ENCODE measurements at places on chromosomes 4 and X.

DNA sequence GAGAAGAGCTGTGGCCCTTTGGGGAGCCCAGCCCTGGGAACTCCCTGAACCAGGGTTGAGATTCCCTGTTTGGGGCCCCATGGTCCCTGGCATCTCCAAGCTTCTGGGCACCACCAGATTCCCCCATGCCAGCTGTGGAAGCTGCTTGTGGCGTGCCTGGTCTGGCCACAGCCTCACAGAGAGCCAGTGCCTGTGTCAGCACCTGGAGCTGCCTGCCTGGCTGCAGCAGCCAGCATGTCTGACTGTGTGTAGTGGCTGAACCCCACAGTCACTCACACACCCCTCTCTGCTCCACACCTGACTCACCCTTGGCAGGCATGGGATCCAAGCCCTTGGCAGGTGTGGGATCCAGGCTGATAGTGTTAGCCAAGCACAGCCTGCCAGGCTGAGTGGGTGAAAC is 97.2 kb upstream of the GALNTL6 start:
- DNase-seq, result no peak
- no peaks in the 10 kb centered on the region for H3K4me1 ChIP-seq
- H3K27ac ChIP-seq, result no peak overlapping the region
- H3K4me3 ChIP-seq, result no peak overlapping the region
- H3K27me3 ChIP-seq, result peaks cover 2% of the 10 kb centered on the region

- H3K27me3 ChIP-seq, result peaks cover 3% of the 10 kb centered on the region
- peak overlapping the region; percentile 68 for H3K27ac ChIP-seq
- DNase-seq, result no peak
- H3K36me3 ChIP-seq, result peaks cover 93% of the 10 kb centered on the region
- peaks cover 15% of the 10 kb centered on the region for H3K4me1 ChIP-seq
These were observed 75.9 kb downstream of the AASDH start for GRCh38 chr4:56311299-56311975.

DNA sequence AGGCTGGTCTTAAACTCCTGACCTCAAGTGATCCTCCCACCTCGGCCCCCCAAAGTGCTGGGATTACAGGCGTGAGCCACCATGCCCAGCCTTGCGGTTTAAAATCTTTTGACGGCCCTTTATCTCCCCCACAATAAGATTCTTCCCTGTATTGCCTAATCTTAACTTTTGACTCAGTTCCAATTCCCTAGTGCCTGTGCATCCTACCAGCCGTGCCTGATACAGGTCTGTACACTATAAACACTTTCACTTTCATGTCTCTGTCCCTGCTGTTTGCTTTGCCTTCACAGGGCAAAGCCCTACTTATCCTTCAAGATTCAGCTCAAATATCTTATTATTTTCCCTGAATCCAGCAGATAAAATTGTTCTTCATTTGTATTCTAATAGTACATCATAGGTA is 74.6 kb downstream of the WDR44 start:
- H3K4me1 ChIP-seq, result peaks cover 16% of the 10 kb centered on the region
- no peaks in the 10 kb centered on the region for H3K27me3 ChIP-seq
- peaks cover 54% of the 10 kb centered on the region for H3K36me3 ChIP-seq
- no peak for DNase-seq

DNA sequence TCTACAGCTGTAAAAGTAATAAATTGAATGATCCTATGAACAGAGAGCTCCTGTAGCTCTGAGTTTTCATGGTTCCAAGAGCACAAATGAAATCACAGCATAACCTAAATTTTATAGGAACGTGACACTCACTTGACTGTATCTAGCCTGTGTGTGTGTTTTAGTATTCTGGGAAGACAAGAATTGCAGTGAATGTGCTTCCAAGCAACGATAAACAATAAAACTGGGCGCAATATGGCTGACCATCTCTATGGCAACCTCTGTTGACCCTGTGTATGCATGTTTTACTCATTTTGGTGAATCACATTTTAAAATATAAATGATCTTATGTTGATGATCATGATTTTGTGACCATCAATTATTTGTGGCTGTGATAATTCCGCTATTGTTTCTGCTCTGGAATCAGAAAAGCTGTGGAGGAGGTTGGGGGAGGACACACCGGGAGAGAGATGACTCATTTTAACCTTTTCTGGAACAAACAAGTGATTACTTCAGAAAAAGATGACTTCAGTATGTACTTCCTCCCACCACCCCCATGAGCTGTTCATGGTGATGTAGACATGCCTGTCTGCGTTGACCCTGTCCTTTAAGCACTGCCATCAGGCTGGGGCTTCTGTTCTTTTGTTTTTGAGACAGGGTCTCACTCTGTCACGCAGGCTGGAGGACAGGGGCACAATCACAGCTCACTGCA is 31.8 kb downstream of the USP11 start:
- H3K4me3 ChIP-seq, result no peak overlapping the region
- H3K27ac ChIP-seq, result no peak overlapping the region
- no peak for DNase-seq
- no peaks in the 10 kb centered on the region for H3K36me3 ChIP-seq
- H3K4me1 ChIP-seq, result peaks cover 8% of the 10 kb centered on the region

GRCh38 chrX:122913764-122914163 is 270.3 kb upstream of the GRIA3 start:
- H3K27me3 ChIP-seq, result no peaks in the 10 kb centered on the region
- peaks cover 7% of the 10 kb centered on the region for H3K36me3 ChIP-seq
- no peaks in the 10 kb centered on the region for H3K4me1 ChIP-seq
- H3K4me3 ChIP-seq, result no peak overlapping the region

GRCh38 chrX:53795576-53795975 is 109.1 kb upstream of the HUWE1 start:
- H3K36me3 ChIP-seq, result no peaks in the 10 kb centered on the region
- DNase-seq, result no peak
- H3K27me3 ChIP-seq, result peaks cover 10% of the 10 kb centered on the region
- H3K27ac ChIP-seq, result no peak overlapping the region
- H3K4me1 ChIP-seq, result no peaks in the 10 kb centered on the region
- no peak overlapping the region for H3K4me3 ChIP-seq

DNA sequence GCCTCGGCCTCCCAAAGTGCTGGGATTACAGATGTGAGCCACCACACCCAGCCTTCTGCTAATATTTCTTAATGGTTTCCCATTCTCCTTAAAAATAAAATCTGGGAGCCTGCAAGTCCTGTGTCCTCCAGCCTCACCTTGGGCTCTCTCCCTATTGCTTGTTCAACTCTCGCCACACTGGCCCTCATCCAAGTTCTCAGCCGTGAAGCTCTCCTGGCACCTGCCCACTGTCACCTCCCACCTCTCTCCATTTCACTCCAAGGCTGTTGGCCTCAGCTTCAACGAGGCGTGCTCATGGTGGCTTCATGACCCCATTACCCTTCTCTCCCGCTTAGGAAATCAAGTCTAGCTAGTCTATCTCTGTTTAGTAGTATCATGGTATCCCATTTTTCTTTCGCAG is 9.5 kb upstream of the ETNPPL start:
- no peak overlapping the region for H3K27ac ChIP-seq
- no peaks in the 10 kb centered on the region for H3K36me3 ChIP-seq
- H3K4me1 ChIP-seq, result no peaks in the 10 kb centered on the region
- H3K27me3 ChIP-seq, result peaks cover 23% of the 10 kb centered on the region
- no peak overlapping the region for H3K4me3 ChIP-seq

GRCh38 chr4:176360446-176360845 is 40.7 kb downstream of the SPCS3 start:
- H3K4me3 ChIP-seq, result no peak overlapping the region
- peaks cover 5% of the 10 kb centered on the region for H3K36me3 ChIP-seq

DNA sequence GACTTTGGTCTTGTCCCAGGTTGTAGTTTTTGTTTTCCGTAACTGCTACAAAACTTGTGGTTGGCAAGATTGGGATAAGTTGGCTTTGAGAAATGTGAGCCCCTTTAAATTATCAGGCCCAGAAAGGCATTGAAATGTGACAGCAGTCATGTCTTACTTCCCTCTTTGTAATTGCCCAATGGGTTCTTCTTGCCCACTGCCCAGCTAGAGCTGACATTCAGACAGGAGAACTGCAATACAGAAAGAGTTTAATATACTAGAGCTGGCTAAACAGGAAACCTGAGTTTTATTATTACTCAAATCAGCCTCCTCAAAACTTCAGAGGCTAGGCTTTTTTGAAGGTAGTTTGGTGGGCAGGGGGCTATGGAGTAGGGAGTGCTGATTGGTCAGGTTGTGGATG is 288.3 kb downstream of the ZNF674 start:
- DNase-seq, result no peak
- peaks cover 3% of the 10 kb centered on the region for H3K27me3 ChIP-seq
- no peak overlapping the region for H3K4me3 ChIP-seq
- no peaks in the 10 kb centered on the region for H3K36me3 ChIP-seq

GRCh38 chr4:123304151-123304964 is 92.2 kb upstream of the SPRY1 start:
- H3K36me3 ChIP-seq, result peaks cover 18% of the 10 kb centered on the region
- H3K27ac ChIP-seq, result peak overlapping the region; percentile 94
- peak overlapping the region; percentile 33 for H3K4me3 ChIP-seq
- DNase-seq, result peak; percentile 28
- peaks cover 37% of the 10 kb centered on the region for H3K4me1 ChIP-seq

DNA sequence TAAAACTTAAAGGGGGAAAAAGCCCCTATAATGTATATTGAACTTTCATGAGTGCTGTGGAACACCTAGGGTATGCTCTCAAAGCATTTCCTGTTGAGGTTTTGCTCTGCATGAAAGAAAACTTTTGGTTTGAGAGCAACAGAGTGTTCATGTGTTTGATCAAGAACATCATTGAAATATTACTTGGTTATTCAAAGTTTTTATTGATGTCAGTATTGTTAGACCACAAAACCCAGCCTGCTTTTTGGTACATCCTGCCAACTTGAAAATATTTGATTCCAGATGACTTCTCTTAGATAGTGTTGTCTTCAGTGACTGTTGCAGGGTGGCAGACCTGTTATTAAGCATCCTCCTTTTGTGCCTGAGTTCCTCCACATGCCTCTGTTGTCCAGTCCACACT is 68.0 kb downstream of the N4BP2 start:
- DNase-seq, result no peak
- H3K36me3 ChIP-seq, result peaks cover 47% of the 10 kb centered on the region
- peak overlapping the region; percentile 57 for H3K27ac ChIP-seq
- H3K4me3 ChIP-seq, result no peak overlapping the region

DNA sequence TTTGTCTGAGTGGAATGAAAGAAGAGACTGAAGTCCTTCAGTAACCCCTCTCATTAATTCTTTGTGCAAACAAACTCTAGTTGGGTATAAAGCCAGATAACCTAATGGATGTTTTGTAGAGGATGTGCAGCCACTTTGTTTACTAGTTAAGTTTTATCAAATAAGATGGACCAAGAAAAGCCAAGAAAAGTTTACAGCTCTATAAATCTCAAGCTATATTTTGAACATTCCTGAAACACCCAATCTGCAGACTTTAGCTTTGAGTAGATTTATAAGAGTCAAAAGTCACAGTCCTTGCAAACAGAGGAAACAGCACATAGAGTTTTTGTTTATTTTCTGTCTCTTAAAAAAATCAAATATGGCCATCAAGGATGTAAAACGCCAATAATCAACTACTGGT is 452.9 kb downstream of the SPRY1 start:
- peaks cover 18% of the 10 kb centered on the region for H3K4me1 ChIP-seq
- H3K27ac ChIP-seq, result peak overlapping the region; percentile 48
- DNase-seq, result no peak
- no peaks in the 10 kb centered on the region for H3K27me3 ChIP-seq

DNA sequence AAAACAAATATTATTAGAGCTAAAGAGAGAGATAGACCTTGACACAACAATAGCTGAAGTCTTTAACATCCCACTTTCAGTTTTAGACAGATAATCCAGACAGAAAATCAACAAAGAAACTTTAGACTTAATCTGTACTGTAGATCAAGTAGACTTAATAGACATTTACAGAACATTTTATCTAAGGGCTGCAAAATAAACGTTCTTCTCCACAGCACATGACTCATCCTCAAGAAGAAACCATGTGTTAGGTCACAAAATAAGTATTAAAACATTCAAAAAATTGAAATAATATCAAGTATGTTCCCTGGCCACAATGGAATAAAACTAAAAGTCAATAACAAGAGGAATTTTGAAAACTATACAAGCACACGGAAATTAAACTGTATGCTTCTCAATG is 1510.3 kb upstream of the PCDH10 start:
- H3K27ac ChIP-seq, result no peak overlapping the region
- H3K36me3 ChIP-seq, result no peaks in the 10 kb centered on the region
- no peaks in the 10 kb centered on the region for H3K4me1 ChIP-seq
- no peak overlapping the region for H3K4me3 ChIP-seq

GRCh38 chr4:170137927-170138326 is 48.2 kb upstream of the AADAT start:
- peaks cover 13% of the 10 kb centered on the region for H3K27me3 ChIP-seq
- H3K27ac ChIP-seq, result no peak overlapping the region
- H3K4me3 ChIP-seq, result no peak overlapping the region
- peaks cover 6% of the 10 kb centered on the region for H3K4me1 ChIP-seq
- no peak for DNase-seq

- no peak for DNase-seq
- no peaks in the 10 kb centered on the region for H3K36me3 ChIP-seq
- no peak overlapping the region for H3K27ac ChIP-seq
- no peaks in the 10 kb centered on the region for H3K4me1 ChIP-seq
- no peaks in the 10 kb centered on the region for H3K27me3 ChIP-seq
- no peak overlapping the region for H3K4me3 ChIP-seq
These were observed 1499.9 kb upstream of the PCDH10 start for GRCh38 chr4:131649227-131649626.

GRCh38 chr4:169996379-169997240 is 29.6 kb downstream of the MFAP3L start:
- no peaks in the 10 kb centered on the region for H3K36me3 ChIP-seq
- H3K4me3 ChIP-seq, result no peak overlapping the region
- H3K27me3 ChIP-seq, result no peaks in the 10 kb centered on the region
- peaks cover 10% of the 10 kb centered on the region for H3K4me1 ChIP-seq

GRCh38 chr4:38046727-38047489 is 86.7 kb downstream of the PTTG2 start:
- DNase-seq, result peak; percentile 54
- peak overlapping the region; percentile 8 for H3K4me3 ChIP-seq
- peaks cover 43% of the 10 kb centered on the region for H3K36me3 ChIP-seq
- peaks cover 65% of the 10 kb centered on the region for H3K4me1 ChIP-seq
- peaks cover 3% of the 10 kb centered on the region for H3K27me3 ChIP-seq

- H3K27ac ChIP-seq, result peak overlapping the region; percentile 55
- no peak overlapping the region for H3K4me3 ChIP-seq
- H3K27me3 ChIP-seq, result no peaks in the 10 kb centered on the region
- DNase-seq, result no peak
- H3K36me3 ChIP-seq, result peaks cover 24% of the 10 kb centered on the region
These were observed 151.5 kb downstream of the PDLIM5 start for GRCh38 chr4:94603170-94603747.

DNA sequence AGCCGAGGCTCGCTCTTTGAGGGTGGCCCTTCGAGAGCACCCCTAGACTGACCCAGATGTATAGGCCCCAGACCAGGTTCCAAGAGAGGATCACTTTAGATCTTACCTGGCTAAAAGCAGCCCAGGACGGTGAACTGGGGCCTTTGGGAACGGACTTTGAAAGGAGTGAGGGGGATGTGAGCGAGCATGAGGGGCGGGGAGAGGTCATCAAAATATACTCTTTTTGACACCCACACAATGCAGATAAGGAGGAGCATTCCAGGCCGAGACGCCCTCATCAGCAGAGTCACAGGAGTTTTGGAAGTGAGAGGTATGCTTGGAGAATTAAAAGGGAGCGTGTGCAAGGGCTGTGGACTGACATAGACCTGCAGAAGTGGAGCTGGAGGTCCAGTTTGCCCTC is 528 bp downstream of the NSDHL start:
- DNase-seq, result no peak
- H3K36me3 ChIP-seq, result peaks cover 40% of the 10 kb centered on the region
- H3K27ac ChIP-seq, result peak overlapping the region; percentile 97
- H3K27me3 ChIP-seq, result no peaks in the 10 kb centered on the region
- H3K4me1 ChIP-seq, result peaks cover 40% of the 10 kb centered on the region
- H3K4me3 ChIP-seq, result peak overlapping the region; percentile 98

Measured in nephron progenitor cell (in vitro differentiated cells).